Glutamatergic neuron (in vitro differentiated cells): ENCODE measurements at places on chromosomes 7 and 10. TPM values are rescaled to one million over a fixed set of nuclear protein-coding genes. Genes with fewer than 3 reads are reported as not detected.

GRCh38 chr7:141268614-141269013 lies 194.8 kb downstream of the TMEM178B start:
- H3K4me3 ChIP-seq: no peak overlapping the region
- no peaks in the 10 kb centered on the region for H3K36me3 ChIP-seq
- no peaks in the 10 kb centered on the region for H3K4me1 ChIP-seq
- no peak for DNase-seq
- no peaks in the 10 kb centered on the region for H3K27me3 ChIP-seq

GRCh38 chr7:77450054-77450453 lies 33.9 kb upstream of the GSAP start:
- H3K27me3 ChIP-seq: no peaks in the 10 kb centered on the region
- H3K36me3 ChIP-seq: no peaks in the 10 kb centered on the region
- H3K4me1 ChIP-seq: no peaks in the 10 kb centered on the region
- no peak for DNase-seq
- H3K4me3 ChIP-seq: no peak overlapping the region
- H3K27ac ChIP-seq: no peak overlapping the region

GRCh38 chr10:80283536-80284199 lies 5.8 kb downstream of the MAT1A start:
- H3K4me3 ChIP-seq: no peak overlapping the region
- no peak for DNase-seq
- H3K4me1 ChIP-seq: no peaks in the 10 kb centered on the region
- H3K36me3 ChIP-seq: no peaks in the 10 kb centered on the region
- H3K27me3 ChIP-seq: peaks cover 6% of the 10 kb centered on the region
- H3K27ac ChIP-seq: no peak overlapping the region

DNA sequence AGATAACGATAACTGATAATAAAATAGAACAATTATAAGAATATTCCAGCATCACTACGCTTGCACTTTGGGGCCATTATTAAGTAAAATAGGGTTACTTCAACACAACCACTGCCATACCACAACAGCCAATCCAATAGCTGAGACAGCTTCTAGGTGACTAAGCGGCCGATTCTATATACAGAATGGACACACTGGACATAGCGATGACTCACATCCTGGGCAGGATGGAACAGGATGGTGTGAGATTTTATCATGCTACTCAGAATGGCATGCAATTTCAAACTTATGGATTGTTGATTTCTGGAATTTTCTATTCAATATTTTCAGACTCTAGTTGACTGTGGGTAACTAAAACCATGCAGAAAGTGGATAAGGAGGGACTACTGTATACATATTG lies 920.9 kb downstream of the LRMDA start:
- no peaks in the 10 kb centered on the region for H3K4me1 ChIP-seq
- DNase-seq: no peak
- H3K27ac ChIP-seq: no peak overlapping the region
- no peak overlapping the region for H3K4me3 ChIP-seq

DNA sequence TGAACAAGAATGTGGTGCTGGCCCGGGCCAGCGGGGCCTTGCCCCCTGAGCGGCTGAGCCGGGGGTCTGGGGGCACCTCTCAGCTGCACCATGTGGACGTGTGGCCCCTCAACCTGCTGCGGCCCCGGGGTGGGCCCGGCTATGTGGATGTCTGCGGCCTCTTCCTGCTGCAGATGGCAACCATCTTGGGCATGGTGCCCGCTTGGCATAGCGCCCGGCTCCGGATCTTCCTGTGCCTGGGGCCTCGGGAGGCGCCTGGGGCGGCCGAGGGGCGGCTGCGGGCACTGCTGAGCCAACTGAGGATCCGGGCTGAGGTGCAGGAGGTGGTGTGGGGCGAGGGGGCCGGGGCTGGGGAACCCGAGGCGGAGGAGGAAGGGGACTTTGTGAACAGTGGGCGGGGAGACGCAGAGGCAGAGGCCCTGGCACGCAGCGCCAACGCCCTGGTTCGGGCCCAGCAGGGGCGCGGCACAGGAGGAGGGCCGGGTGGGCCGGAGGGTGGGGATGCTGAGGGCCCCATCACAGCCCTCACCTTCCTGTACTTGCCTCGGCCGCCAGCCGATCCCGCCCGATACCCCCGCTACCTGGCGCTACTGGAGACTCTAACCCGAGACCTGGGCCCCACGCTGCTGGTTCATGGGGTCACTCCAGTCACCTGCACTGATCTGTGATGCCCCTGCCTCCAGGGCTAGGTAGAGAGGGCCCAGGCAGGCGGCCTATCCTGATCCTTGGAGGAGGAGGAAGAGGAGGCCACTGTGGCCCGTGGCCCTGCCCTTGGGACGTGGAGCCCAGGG lies 1.1 kb upstream of the TRIP6 start:
- peaks cover 1% of the 10 kb centered on the region for H3K4me1 ChIP-seq
- no peak overlapping the region for H3K27ac ChIP-seq
- no peaks in the 10 kb centered on the region for H3K36me3 ChIP-seq
- no peak for DNase-seq

GRCh38 chr10:62112300-62112699 lies 156.3 kb downstream of the RTKN2 start:
- H3K36me3 ChIP-seq: no peaks in the 10 kb centered on the region
- H3K27me3 ChIP-seq: peaks cover 2% of the 10 kb centered on the region
- H3K4me3 ChIP-seq: no peak overlapping the region
- no peak overlapping the region for H3K27ac ChIP-seq
- H3K4me1 ChIP-seq: no peaks in the 10 kb centered on the region
- no peak for DNase-seq

DNA sequence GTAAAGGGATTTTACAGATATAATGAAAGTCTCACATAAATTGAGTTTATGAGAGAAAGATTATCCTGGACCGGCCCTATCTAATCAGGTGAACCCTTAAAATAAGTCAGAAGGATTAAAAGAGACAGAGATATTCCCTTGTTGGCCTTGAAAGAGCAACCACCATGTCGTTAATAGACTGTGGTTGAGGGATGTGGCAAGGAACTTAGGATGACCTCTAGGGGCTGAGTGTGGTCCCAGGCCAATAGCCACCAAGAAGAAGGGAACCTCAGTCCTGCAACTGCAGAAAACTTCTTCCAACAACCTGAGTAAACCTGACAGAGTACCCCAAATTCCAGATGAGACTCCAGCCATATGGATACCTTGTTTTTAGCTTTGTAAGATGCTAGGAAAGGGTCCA lies 121.5 kb downstream of the POLR1F start:
- no peaks in the 10 kb centered on the region for H3K36me3 ChIP-seq
- H3K4me1 ChIP-seq: no peaks in the 10 kb centered on the region
- no peak overlapping the region for H3K4me3 ChIP-seq
- H3K27me3 ChIP-seq: peaks cover 1% of the 10 kb centered on the region
- no peak for DNase-seq

- no peak overlapping the region for H3K27ac ChIP-seq
- no peak overlapping the region for H3K4me3 ChIP-seq
- H3K27me3 ChIP-seq: peaks cover 3% of the 10 kb centered on the region
- no peak for DNase-seq
Observed at GRCh38 chr7:80182630-80183276, 48.1 kb downstream of the GNAI1 start.

GRCh38 chr7:66930341-66930740 lies 9.3 kb downstream of the TMEM248 start:
- no peaks in the 10 kb centered on the region for H3K27me3 ChIP-seq
- peaks cover 9% of the 10 kb centered on the region for H3K4me1 ChIP-seq
- peak overlapping the region; percentile 42 for H3K4me3 ChIP-seq
- peak; percentile 26 for DNase-seq
- no peaks in the 10 kb centered on the region for H3K36me3 ChIP-seq

GRCh38 chr7:127895814-127896280 lies 135.4 kb downstream of the LRRC4 start:
- no peak overlapping the region for H3K27ac ChIP-seq
- no peaks in the 10 kb centered on the region for H3K36me3 ChIP-seq
- peaks cover 2% of the 10 kb centered on the region for H3K27me3 ChIP-seq
- H3K4me3 ChIP-seq: no peak overlapping the region
- no peak for DNase-seq

DNA sequence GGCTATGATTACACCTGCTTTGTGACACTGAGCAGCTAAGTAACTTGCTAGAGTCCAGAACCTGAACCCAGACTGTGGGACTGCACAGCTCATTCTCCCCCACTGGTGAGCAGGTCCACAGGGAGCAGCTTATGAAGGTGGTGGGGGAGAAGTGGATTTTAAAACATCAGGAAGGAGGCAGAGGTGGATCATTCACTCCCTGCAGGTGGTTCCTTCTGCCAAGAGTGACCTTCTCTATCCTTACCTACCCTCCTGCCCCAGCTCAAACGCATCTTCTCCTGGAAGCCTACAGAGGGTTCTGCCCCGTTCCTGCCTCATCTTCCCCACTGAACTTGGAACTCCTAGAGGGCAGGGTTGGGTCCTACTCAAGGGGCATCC lies 539 bp upstream of the FAM241B start:
- H3K4me3 ChIP-seq: peak overlapping the region; percentile 74
- DNase-seq: no peak
- H3K4me1 ChIP-seq: no peaks in the 10 kb centered on the region
- no peak overlapping the region for H3K27ac ChIP-seq
- H3K36me3 ChIP-seq: peaks cover 2% of the 10 kb centered on the region
- peaks cover 5% of the 10 kb centered on the region for H3K27me3 ChIP-seq

DNA sequence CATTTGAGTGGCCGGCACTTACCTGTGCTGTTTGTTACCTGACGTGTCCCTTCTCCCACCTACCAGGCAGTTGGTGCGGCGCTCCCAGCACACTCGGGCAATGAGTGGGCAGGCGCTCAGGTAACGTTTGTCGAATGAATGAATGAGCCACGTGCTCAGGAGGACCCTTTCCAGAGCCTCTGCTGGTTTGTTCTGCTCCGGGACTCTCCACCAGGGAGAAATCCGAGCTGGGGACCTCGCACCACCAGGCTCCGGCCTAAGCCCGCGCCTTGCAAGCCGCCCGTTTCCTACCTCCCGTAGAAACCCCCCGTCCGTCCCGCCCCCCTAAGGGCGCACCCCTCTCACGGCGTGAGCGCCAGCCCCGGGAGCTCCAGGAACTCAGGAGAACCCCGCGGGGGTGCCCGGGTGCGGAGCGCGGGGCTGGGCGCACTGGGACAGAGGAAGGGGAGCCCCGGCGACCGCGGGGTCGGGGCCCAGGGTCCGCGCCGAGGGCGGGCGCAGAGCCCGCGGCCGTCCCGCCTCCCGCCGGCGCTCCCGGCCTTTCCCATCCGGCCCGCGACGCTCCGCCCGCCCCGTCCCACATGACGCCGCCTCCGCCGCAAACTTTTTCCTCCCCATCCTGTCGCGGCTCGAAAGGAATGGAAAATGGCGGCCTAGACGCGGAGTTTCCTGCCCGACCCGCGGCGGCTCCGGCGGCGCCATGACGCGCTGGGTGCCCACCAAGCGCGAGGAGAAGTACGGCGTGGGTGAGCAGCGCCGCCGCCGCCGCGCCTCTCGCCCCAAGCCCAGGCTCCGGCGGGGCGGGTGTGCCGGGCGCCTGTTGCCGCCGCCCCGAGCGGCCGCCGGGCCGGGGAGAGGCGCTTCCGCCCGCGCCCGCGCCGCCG lies at the start of gene DOCK1:
Gene DOCK1 (plus strand): TSS at position 611 of the 884 bp plus-strand sequence. CDS start 90 bp downstream, at position 701.
- no peaks in the 10 kb centered on the region for H3K36me3 ChIP-seq
- H3K4me3 ChIP-seq: peak within 1 kb of the TSS; percentile 93
- H3K27ac ChIP-seq: no peak within 1 kb of the TSS
- peaks cover 6% of the 10 kb centered on the region for H3K4me1 ChIP-seq
- H3K27me3 ChIP-seq: peaks cover 12% of the 10 kb centered on the region

The PCLO gene
- total RNA-seq: 17.4 TPM

The FHIP2A gene
- total RNA-seq: 31.7 TPM

The DDX21 gene
- 39.9 TPM for total RNA-seq

The ATE1 gene
- total RNA-seq: 30.4 TPM

The COL26A1 gene
- 66.2 TPM for total RNA-seq

The PTCD1 gene
- 5.5 TPM for total RNA-seq

The PNLIPRP2 gene
- not detected for total RNA-seq
